ENCODE measurements at places on chromosomes 7 and 10.

- no peak for DNase-seq
Observed at GRCh38 chr10:103690281-103690680, 165.1 kb downstream of the SH3PXD2A start.

- no peak for DNase-seq
Observed at GRCh38 chr7:8773518-8773917, 340.1 kb downstream of the NXPH1 start.

GRCh38 chr10:49173201-49173772 lies 14.9 kb downstream of the TMEM273 start:
- no peak for DNase-seq

DNA sequence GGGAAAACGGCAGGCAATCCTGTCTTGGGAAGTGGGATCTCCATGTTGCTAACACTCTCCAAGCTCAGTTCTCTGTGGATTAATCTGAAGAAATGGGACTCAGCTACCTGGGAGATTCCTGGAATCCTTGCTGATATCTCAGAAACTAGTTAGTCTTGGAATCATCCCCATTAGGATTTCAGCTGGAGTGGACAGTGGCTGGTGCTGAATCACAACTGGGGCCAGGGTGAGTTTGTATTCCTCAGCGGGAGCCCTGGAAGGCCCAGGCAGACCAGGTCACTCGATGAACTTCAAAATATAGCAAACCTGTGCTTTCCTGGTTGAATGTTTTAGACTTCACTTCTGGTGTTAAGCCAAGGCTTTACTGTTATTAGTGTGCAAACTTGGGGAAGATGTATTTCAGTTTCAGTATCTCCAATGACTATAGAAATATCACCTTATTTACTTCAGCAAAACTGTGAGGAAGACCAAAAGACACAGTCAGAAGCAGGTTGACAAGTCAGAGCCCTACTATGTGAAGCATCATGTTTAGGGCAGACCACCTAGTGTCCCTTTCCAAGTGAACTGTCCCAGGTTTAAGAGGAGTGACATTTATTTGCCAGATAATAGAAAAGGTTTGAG lies 126.1 kb downstream of the AOAH start:
- DNase-seq = no peak

DNA sequence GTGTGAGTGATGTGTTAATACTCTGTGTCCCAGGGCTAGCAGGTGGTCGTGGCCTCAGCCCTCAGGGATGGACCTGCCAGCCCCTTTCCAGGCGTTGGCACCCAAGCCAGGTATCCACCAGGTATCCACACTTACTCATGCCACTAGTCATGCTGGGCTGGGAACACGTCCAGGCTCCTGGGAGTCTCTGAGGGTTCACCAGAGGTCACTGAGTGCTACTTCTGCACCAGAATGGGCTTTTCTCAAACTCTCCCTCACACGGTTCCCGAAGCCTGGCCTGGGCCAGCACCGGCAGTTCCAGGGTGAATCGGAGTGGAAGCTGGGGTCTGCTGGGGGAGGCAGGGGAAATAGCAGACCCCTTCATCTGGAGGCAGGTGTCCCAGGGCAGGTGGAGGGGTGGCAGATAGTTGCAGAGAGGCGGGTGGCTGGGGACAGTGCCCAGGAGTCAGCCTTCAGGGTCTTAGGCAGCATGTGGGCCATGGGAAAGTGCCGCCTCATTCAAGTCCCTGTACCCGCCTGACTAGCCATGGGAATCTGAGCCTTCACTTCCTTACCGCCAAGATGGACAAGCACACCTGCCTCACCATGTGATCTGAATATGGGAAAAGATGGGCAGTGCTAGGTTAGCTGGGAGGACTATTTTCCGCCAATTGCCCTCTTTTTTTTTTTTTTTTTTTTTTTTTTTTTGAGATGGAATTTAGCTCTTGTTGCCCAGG lies 95.5 kb upstream of the GTF2I start:
- peak; percentile 11 for DNase-seq

GRCh38 chr7:139972029-139972428 lies 90.7 kb downstream of the PARP12 start:
- peak; percentile 82 for DNase-seq

Data from NCI-H526 (cell line).